ENCODE measurements at places on chromosomes 1 and 21. TPM values are rescaled to one million over a fixed set of nuclear protein-coding genes. Genes with fewer than 3 reads are reported as not detected.

VHLL gene
- not detected for total RNA-seq

ADIPOR1 gene
- total RNA-seq = 76.6 TPM

CELA2B gene
- not detected for total RNA-seq

CLCA1 gene
- total RNA-seq = not detected

DRAM2 gene
- total RNA-seq = 30.1 TPM

WNT3A gene
- total RNA-seq = not detected

OLFML2B gene
- total RNA-seq = not detected

NPR1 gene
- total RNA-seq = 0.07 TPM

PLPPR4 gene
- not detected for total RNA-seq

LIN9 gene
- total RNA-seq = 9.5 TPM

GBP1 gene
- total RNA-seq = 67.9 TPM

HPCAL4 gene
- 0.43 TPM for total RNA-seq

NPHS2 gene
- total RNA-seq = not detected

LCE1B gene
- not detected for total RNA-seq
